ENCODE measurements at places on chromosomes 5 and 9. TPM values are rescaled to one million over a fixed set of nuclear protein-coding genes. Genes with fewer than 3 reads are reported as not detected.

GRCh38 chr5:1278656-1279442 lies 16.0 kb downstream of the TERT start:
- no peak for DNase-seq

Gene ZNF883
- total RNA-seq, result 35.1 TPM

Gene SPOCK1
- 36.7 TPM for total RNA-seq

GRCh38 chr5:163379298-163380155 lies 57.9 kb upstream of the CCNG1 start:
- DNase-seq, result no peak

Gene MAMDC2
- 3.0 TPM for total RNA-seq

Gene LHX3
- total RNA-seq, result not detected

DNA sequence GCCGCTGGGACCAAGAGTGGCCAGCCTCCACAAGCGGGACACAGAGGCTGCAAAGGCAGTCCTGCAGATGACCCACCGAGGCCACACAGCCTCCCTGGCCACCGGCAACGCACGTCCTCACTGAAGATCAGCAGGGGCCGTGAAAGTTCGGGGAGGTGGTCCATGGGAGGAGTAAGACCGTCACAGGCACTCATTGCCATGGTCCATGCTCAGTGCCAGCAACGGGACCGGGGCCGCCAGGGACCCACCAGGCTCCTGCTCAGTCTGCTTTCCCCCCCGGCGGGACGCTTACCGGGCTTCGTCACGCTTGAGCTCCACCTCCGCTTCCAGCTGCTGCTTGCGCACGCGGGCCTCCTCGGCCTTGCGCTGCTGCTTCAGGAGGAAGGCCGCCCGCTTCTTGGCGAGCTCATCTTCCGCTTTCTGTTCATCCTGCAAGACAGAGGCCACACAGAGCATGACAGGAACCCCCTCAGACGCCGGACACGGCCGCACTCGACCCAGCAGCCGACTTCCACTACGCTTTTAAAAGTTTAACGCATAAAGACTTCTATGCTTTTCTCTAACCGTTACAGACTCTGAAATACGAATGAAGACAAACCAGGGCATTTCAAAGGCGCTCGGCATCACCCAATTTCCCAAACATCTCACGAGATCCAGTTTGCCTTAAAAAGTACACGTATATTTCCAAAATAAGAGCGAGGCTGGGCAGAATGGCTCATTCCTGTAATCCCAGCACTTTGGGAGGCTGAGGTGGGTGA lies 88.4 kb downstream of the CAMSAP1 start:
- DNase-seq, result no peak

GRCh38 chr5:31413030-31413812 lies 118.7 kb downstream of the DROSHA start:
- DNase-seq, result no peak

Gene ADAMTS6
- 17.5 TPM for total RNA-seq

- no peak for DNase-seq
Observed at GRCh38 chr5:119200795-119201194, 129.9 kb downstream of the DMXL1 start.

DNA sequence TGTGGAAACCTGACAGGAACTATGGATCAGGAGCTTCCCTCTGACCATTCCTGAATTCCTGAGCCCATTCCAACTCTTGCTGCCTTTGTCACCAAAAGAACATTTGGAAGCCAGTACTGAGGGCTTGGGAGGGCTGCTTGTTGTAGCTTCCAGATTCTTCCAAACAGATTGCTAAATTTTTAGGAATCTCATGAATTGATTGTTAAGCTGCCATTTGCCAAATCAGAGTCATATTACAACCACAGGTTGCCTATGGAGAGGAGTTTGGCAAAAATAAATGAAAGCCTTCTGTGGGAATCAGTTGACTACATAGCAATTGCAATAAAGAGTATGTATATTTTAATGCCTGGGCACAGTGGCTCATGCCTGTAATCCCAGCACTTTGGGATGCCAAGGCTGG lies 39.2 kb upstream of the SLC28A3 start:
- no peak for DNase-seq

Gene TMEM250
- total RNA-seq, result 26.4 TPM

Gene NRG2
- total RNA-seq, result 4.1 TPM

Gene CCL19
- total RNA-seq, result not detected

- DNase-seq, result no peak
Observed at GRCh38 chr9:137128862-137129455, 10.0 kb upstream of the GRIN1 start.

- no peak for DNase-seq
Observed at GRCh38 chr9:32882705-32883104, 99.4 kb downstream of the TMEM215 start.

DNA sequence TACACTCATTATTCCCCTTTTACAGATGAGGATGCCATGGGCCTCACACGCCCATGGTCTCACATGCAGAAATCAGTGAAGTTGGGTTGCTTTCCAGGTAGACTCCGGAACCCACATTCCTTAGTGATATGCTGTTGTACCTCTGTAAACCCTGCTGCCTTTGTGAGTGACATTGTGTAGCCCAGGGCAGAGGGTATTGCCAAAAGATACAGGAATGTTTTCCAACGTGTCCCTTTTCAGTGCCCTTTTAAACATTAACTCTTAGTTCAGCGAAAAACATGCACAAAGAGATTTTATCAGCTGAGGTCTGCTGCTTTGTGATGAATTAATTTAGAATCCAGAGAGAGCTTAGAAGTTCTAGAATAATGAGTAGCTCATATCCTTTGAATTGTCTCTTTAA lies 38.3 kb upstream of the TRMT10B start:
- no peak for DNase-seq

DNA sequence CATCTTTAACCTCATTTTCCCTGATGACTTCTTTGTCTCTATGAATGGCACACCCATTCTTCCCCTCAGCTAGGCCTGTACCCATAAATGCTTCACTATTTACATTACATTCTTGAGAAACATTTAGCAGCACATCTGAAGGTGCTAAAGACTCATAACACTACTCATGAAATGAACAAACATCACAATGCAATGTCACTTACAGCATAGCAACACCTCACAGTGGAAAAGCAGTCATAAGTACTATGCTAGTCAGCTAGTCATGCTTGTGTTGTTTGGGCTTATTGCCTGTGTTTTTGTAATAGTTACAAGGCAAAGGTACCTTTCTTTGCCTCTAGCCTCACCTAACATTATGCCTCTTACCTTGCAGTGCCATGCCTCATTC lies 228.9 kb downstream of the KIAA0825 start:
- DNase-seq, result no peak

GRCh38 chr5:34735491-34736426 lies 79.6 kb downstream of the RAI14 start:
- DNase-seq, result no peak

Gene MEIKIN
- total RNA-seq, result 1.7 TPM

DNA sequence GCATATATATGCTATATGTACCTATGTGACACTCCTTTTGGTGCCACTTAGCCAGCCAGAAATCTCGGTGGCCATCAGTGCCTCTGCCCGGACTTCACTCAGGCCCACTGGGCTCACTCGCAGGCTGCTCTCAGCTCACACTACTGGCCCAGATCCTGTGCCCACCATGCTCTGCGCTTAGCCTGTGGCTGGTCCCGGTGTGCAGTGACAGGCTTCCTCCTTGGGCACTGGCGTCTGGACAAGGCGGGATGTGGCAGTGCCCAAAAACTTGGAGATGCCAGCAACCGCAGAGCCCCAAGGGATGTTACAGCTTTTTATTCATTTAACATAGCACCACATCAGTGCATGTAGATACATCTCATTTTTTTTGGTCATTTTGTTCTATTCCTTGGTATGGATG lies 77.4 kb downstream of the NREP start:
- DNase-seq, result no peak

DNA sequence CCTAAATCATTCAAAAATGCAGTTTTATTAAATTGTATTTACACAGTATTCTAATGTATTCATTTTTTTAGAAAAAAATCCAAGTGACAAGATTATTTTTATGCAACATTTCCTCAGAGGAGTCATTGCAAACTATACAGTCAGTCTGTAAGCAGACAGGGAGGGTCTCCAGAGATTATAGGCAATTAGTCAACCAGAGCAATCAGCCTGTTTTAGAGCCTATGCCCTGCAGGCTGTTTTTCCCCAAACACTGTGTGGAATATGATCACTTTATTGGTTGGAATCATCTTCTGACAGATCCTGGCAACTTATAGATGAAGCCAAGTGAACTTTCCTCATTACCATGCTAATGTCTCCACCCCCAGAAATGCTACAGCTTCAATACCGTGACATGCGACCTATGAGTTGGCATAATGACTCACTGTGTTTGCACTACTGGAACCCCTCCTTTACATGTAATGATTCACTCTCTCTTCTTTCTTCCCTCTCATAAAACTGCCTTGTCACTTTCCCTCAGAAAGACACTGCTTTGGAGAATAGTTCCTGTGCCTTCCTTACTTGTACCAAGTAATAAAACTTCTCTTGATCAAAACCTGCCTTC lies 577.7 kb upstream of the FTMT start:
- DNase-seq, result no peak

- DNase-seq, result no peak
Observed at GRCh38 chr5:126919566-126919965, 110.8 kb downstream of the MARCHF3 start.

Gene TMEM8B
- 5.6 TPM for total RNA-seq

Gene PTTG1
- total RNA-seq, result 10.8 TPM

- DNase-seq, result no peak
Observed at GRCh38 chr9:107784235-107784958, 294.8 kb upstream of the KLF4 start.

GRCh38 chr9:488448-488847 lies 273.8 kb downstream of the DOCK8 start:
- DNase-seq, result no peak

Gene ZBTB26
- total RNA-seq, result 10.6 TPM

Gene BASP1
- 359 TPM for total RNA-seq

- DNase-seq, result no peak
Observed at GRCh38 chr9:90680534-90680933, 37.9 kb upstream of the DIRAS2 start.

Gene EIF4E1B
- not detected for total RNA-seq

DNA sequence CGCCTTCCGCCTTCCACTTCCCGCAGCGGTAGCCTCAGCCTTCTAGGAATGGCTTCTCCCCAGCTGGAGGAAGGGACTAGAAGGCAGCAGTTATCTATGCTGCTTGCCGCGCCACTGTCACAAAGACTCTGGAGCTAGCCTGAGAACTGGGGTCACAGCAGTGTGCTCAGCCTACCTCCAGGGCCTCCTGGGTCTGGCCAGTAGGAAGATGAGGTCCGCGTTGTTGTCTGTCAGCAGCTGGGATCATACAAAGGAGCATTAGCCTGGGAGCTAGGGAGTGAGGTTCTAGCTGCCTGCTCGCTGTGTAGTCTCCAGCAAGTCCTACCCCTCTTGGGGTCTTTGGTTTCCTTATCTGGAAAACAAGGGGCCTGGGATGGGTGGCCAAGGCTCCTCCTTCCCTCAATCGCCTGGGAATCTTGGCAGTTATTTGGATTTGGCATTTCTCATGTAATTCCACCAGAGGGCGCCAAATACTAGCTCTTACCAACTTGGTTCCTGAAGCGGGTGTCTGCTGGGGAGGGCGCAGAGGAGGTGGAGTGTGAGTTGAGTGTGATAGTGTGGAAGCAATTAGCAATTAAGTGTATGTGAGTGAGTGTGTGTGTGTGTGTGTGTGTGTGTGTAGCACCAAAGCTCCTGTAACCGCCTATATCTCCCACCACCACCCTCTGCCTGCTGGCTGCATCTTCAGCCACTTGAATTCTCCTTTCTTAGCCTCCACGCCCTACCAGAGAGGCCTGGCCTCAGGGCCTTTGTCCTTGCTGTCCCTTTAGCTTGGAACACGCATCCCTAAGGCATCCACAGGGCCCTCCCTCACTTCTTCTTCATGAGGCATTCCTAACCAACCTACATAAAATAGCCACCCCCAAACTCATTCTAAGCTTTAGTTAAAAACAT lies 97.1 kb downstream of the ENTREP1 start:
- peak; percentile 55 for DNase-seq

Gene FRMPD1
- 0.62 TPM for total RNA-seq

Gene SUSD3
- 1.6 TPM for total RNA-seq

- DNase-seq, result peak; percentile 30
Observed at GRCh38 chr5:72179028-72179815, 71.9 kb downstream of the MAP1B start.

All from occipital lobe (tissue), 3 donors.